Stimulated activated CD4-positive, alpha-beta T cell treated with anti-CD3 and anti-CD28 coated beads, Interleukin-15, amount 100 ng/mL, for 48 hours (primary cell): ENCODE measurements at places on chromosomes 11 and 22.

GRCh38 chr22:37117092-37117491 lies 7.6 kb upstream of the TMPRSS6 start:
- no peak for DNase-seq

- DNase-seq, result no peak
Observed at GRCh38 chr11:26842478-26843282, 120.8 kb upstream of the SLC5A12 start.

- DNase-seq, result no peak
Observed at GRCh38 chr11:102946237-102946636, 9.3 kb downstream of the MMP13 start.

DNA sequence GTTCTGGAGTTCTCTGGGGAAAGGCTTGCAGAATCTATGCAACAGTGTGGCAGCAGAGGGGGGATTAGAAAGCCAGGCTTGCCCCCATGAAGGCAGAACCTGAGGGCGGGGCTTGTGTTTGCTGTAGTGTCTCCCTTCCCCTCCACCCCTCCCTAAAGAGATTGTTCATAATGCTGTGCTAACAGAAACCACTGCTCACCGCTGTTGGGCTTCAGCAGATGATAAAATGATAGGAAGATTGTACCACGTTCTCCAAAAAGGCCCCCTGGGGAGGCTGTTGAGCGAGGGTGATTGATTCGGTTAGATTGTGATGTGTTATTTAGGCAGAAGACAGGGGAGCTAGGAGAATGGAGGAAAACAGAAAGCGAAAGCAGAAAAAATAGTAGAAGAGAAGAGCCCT lies 215.2 kb upstream of the NCAM1 start:
- no peak for DNase-seq

DNA sequence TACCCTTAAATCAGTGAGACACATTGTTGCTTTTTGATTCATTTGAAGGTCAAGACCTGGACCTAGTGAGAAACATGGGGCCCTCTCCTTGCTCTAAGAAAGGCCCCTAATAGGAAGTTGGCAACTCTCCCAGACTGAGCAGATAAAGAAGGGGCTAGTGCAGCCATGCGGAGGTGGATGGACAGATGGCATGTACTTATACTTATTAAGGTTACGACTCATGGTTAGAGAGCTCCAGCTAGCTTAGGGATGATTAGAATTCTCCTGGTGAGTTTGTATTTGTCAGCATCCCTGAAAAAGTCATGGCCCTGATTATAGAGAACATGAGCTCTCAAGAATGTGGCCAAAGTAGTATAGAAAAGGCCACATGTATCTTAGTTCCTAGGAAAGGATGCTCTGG lies 112.1 kb upstream of the BDNF start:
- no peak for DNase-seq
